Esophagus muscularis mucosa (tissue), 4 donors: ENCODE measurements at places on chromosomes 4 and X. TPM values are rescaled to one million over a fixed set of nuclear protein-coding genes. Genes with fewer than 3 reads are reported as not detected.

- no peak overlapping the region for H3K27ac ChIP-seq
- no peak for DNase-seq
- H3K4me3 ChIP-seq, result no peak overlapping the region
- no peaks in the 10 kb centered on the region for H3K36me3 ChIP-seq
- peaks cover 34% of the 10 kb centered on the region for H3K27me3 ChIP-seq
- peaks cover 39% of the 10 kb centered on the region for H3K4me1 ChIP-seq
Observed at GRCh38 chr4:5885733-5886132, 7.2 kb downstream of the CRMP1 start.

- H3K27me3 ChIP-seq, result no peaks in the 10 kb centered on the region
- no peak overlapping the region for H3K27ac ChIP-seq
- H3K4me1 ChIP-seq, result peaks cover 32% of the 10 kb centered on the region
- DNase-seq, result no peak
Observed at GRCh38 chrX:9532349-9532748, 67.5 kb downstream of the TBL1X start.

BEX3 gene
- total RNA-seq, result 134 TPM

GRCh38 chr4:83208371-83209365 lies 75.9 kb downstream of the COQ2 start:
- H3K4me1 ChIP-seq, result no peaks in the 10 kb centered on the region
- H3K4me3 ChIP-seq, result no peak overlapping the region
- H3K36me3 ChIP-seq, result no peaks in the 10 kb centered on the region
- no peak for DNase-seq

- H3K36me3 ChIP-seq, result no peaks in the 10 kb centered on the region
- no peaks in the 10 kb centered on the region for H3K27me3 ChIP-seq
- H3K27ac ChIP-seq, result no peak overlapping the region
- DNase-seq, result no peak
- no peaks in the 10 kb centered on the region for H3K4me1 ChIP-seq
Observed at GRCh38 chrX:47380268-47380667, 9.9 kb downstream of the ZNF157 start.
